ENCODE measurements at places on chromosomes 7 and 10. TPM values are rescaled to one million over a fixed set of nuclear protein-coding genes. Genes with fewer than 3 reads are reported as not detected.

Gene STEAP4
- 0.25 TPM for total RNA-seq

Gene GPER1
- 0.98 TPM for total RNA-seq

Gene FAS
- total RNA-seq = 2.0 TPM

Gene TMEM229A
- total RNA-seq = 0.74 TPM

Gene POLL
- 6.1 TPM for total RNA-seq

Gene BTBD16
- not detected for total RNA-seq

Gene RET
- 2.2 TPM for total RNA-seq

Gene DGKB
- total RNA-seq = 3.9 TPM

Gene TMEM130
- 8.9 TPM for total RNA-seq

Gene CYP17A1
- total RNA-seq = not detected
